ENCODE measurements at places on chromosomes 6 and 20. TPM values are rescaled to one million over a fixed set of nuclear protein-coding genes. Genes with fewer than 3 reads are reported as not detected.

DNA sequence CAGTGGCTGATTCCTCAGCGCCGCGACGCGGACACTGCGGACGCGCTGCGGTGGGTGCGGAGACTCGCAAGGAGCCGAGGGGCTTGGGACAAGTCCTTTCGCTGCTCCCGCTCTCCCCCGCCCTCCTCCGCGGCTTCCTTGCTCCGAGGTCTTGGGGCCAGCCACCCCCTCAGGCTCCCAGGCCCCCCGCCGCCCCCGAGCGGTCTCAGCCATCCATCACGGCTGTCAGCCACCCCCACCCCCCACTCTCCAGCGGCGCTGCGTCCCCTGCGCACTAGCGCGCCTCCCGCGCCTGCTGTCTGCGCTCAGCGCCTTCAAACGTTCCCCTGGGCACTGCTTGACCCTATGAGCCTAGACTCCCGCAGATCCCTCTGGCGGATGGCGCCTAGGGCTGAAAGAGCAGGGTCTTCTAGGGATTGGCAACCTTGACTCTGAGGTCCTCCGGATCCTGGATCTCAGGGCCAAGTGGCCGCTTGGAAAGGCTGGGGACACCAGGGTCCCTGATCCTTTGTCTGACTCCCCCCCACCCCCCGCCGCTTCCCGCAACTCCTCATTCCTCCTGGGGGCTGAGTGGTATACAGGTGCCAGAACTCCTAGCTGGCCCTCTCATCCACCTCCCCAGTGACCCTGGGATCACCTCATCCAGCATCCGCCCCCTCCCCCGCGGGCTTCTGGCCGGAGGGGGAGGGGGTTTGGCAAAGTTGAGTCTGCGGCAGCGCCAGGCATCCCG, 1.4 kb downstream of the SLC12A5 start:
- H3K4me3 ChIP-seq, result no peak overlapping the region
- no peaks in the 10 kb centered on the region for H3K36me3 ChIP-seq
- no peaks in the 10 kb centered on the region for H3K4me1 ChIP-seq
- H3K27ac ChIP-seq, result no peak overlapping the region
- H3K27me3 ChIP-seq, result peaks cover 40% of the 10 kb centered on the region
- no peak for DNase-seq

DNA sequence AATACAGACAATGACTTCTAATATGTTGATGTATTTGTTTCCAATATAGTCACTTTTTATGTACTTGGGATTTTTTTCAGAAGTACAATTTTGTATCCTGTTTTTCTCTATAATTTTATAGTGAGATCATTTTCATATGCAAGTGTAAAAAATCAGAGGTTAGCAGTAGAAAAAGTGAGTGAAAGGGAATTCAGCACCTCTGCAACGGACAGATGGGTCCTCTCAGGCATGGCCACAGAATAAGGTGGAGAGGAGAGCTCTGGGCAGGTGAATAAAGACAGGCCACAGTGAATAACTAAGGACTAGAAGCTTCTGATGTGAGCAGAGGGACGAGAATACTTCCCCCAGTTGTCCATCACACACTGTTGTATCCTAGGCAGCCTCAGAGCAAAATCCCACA, 210.1 kb upstream of the CNR1 start:
- no peak overlapping the region for H3K27ac ChIP-seq
- H3K4me3 ChIP-seq, result no peak overlapping the region
- no peak for DNase-seq
- H3K36me3 ChIP-seq, result no peaks in the 10 kb centered on the region
- no peaks in the 10 kb centered on the region for H3K27me3 ChIP-seq
- no peaks in the 10 kb centered on the region for H3K4me1 ChIP-seq

- DNase-seq, result no peak
- H3K4me1 ChIP-seq, result peaks cover 17% of the 10 kb centered on the region
- H3K36me3 ChIP-seq, result no peaks in the 10 kb centered on the region
- H3K4me3 ChIP-seq, result no peak overlapping the region
- no peaks in the 10 kb centered on the region for H3K27me3 ChIP-seq
These were observed 217.5 kb upstream of the SUPT3H start for GRCh38 chr6:45595010-45595851.

The PHACTR3 gene
- total RNA-seq, result not detected
